ENCODE measurements at places on chromosomes 12 and 14.

DNA sequence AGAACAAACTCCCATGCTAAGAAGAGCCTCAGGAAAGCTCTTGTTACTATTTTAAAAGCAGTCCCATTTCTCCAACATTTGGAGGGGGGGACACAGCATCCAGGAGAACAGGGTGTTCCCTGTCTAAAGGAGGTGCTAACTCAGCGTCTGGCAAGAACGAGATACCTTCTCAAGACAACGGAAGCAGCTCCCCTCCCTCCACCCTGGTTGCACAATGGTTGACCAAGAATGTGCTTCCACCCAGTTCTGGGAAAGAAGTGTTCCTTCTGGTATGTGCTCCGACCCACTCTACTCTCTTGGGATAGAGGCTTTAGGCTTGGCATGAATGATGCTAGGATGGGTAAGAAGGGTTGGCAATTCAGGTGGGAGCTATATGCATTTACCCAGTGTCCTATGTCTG is 1.5 kb upstream of the KRT6A start:
- no peak for DNase-seq

DNA sequence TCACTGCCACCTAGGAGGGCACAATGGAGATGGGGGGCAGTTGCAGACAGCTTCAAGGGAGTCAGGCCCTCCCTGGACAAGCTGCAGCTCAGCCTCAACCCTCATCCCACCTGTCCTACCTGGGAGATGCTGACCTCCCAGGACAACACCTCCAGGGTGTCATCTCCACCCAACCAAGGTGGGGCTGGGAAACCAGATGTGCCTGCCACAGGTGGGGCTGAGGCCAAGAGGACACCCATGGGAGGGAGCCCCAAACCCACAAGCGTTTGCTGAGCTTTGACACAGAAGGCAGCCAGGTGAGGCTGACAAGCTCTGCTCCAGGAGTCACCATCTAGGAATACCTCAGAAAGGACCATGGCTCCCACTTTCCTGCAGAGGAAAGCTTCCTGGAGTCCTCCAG is 31.5 kb downstream of the ZFP36L1 start:
- no peak for DNase-seq

- DNase-seq: peak; percentile 74
These were observed 558 bp downstream of the KLHDC2 start for GRCh38 chr14:49768301-49769121.

DNA sequence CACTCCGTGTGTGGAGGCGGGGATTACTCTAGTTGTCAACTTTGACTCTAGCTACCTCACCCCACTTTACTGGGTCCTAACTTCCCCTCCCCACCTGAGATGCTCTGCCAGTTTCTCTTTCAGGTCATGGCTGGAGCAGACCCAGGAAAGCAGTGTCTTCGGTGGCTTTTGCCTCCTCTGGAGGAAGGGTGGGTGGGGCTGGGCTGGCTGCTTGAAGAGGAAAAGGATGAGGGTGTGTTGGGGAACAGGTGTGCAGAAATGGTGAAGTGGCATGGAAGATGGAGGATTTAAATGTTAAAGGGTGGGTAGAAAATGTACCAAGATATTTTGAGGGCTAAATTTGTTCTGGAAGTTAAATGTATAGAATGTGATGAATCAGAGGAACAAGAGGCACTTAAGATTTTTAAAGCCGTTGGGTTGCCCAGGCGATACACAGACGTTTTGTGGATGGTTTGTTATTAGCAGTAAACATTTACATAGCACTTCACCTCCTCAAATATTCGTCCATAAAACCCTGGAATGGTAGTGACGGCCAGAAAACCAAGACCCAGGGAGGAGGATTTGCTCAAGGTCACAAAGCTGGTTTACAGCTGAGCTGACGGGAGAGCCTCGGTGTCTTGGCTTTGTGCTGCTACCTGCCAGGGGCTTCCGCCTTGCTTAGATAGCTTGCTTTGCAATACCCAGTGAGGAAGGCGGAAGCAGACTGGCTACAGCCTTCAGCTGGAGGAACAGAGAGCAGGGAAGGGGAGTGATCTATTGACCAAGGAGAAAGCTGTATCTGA is 72.2 kb upstream of the PRMT8 start:
- no peak for DNase-seq

DNA sequence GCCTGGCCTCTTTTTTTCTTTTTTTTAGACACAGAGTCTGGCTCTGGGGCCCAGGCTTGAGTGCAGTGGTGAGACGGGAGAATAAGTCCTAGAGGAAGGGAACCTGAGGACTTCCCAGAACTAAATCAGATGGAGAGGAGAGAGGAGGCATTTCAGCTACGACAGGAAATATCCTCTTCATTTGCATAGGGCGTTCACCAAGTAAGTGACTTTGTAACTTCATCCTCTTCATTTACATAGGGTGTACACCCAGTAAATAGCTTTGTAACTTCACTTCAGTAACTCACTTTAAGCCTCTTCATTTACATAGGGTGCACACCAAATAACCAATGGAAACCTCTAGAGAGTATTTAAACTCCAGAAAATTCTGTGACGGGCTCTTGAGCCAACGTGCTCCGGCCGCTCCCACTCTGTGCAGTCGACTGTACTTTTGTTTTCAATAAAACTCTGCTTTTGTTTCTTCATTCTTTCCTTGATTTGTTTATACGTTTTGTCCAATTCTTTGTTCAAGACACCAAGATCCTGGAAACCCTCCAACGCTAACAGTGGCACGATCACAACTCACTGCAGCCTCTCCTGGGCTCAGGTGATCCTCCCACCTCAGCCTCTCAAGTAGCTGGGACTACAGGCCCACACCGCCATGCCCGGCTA is 21.4 kb upstream of the ANKRD9 start:
- DNase-seq: no peak

- no peak for DNase-seq
These were observed 264.0 kb downstream of the VRK1 start for GRCh38 chr14:97061198-97061597.

GRCh38 chr12:132063491-132063890 is 80.6 kb downstream of the DDX51 start:
- no peak for DNase-seq

- DNase-seq: no peak
These were observed 29.9 kb upstream of the BCDIN3D start for GRCh38 chr12:49872781-49873181.

DNA sequence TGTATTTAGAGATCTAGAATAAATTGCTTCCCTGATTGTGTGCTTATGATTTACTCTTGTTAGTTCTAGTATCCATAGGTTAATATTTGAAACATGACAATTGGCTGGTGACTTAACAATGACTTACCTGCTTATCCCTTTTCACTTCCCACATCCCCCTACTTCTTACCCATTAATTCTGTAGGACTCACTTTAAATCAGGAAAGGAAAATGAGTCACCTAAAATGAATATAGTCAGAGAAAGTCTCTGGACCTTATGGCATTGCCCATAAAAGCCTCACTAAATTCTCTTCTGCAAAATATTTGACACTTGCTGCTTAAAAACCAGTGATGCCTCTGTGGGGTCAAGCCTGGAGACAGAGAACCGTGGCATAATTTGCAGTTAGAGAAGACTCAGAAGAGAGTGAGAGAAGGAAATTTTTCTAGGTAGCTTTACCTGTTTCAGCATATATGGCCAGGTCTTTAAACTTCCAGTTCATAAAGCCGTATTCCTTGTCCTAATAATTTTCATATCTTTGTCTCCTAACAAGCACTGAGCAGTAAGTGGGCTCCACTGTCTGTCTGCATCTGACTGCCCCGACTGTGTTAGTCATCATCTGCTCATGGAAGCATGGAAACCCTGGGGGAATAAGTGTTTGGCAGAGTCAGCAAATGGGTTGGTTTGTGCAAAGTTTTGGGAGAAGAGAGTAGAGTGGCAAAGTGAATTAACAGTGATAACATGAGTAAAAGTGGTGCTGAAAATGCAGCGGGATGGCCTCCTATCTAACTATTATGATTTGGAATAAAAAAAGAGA is 294.4 kb downstream of the AKAP6 start:
- no peak for DNase-seq

GRCh38 chr14:80906336-80906735 is 35.2 kb downstream of the CEP128 start:
- DNase-seq: no peak

DNA sequence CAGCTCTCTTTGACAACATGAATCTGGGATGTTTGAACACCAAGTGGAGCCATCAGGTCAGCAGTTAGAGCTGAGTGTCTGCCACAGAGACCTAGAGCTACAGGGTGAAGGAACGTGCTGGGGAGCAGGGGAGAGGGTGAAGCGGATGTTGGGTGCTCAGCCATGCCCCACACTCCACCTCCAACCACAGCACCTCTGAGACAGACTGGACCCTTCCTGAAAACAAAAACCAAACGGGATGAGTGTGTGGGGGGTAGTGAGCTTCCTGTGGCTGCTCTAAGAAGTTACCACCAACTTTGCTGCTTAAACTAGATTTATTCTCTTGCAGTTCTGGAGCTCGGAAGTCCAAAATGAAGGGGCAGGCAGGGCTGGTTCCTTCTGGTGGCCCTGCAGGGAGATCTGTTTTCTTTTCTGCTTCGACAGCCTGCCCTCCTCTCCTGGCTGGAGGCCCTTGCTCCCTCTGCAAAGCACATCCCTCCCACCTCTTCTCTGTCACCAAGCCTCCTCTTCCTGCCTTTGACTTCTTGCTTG is 5.6 kb upstream of the GOLGA3 start:
- DNase-seq: no peak

DNA sequence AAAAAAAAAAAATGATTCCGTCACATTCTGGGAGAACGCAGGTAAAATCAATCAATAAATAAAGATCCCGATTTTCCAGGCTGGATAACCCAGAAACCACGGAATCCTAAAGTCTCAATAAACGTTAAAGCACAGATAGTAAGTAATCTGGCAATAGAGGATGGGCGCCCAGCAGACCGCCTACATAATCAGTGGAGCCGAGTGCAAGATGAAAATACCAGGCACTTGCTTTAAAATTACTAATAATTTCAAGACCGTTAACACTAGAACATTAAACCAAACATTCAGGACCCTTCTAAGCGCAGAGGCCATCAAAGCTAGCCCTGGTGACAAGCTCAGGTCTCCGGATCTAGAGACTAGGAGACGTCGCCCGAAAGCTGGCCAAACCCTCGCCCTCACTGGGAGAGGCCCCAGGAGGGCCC is 1.2 kb upstream of the DCAF11 start:
- no peak for DNase-seq

- DNase-seq: no peak
These were observed 155.5 kb downstream of the ANO2 start for GRCh38 chr12:5789469-5789968.

DNA sequence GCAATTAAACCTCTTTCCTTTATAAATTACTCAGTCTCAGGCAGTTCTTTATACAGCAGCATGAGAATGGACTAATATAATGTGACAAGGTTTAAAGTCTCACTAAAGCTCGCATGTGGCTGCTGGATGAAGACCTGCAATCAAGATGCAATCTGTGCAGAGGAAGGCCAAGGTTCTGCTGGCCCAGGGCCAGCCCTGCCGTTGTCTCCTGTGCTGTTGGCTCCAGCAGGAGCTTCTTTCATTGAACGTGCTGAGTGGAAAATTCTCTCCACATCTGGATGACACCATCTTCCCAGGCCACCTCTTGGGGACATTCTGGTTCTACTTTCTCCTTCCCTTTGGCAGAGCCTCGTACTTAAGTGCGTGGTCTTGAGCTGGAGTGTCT is 742.2 kb downstream of the VRK1 start:
- DNase-seq: no peak

DNA sequence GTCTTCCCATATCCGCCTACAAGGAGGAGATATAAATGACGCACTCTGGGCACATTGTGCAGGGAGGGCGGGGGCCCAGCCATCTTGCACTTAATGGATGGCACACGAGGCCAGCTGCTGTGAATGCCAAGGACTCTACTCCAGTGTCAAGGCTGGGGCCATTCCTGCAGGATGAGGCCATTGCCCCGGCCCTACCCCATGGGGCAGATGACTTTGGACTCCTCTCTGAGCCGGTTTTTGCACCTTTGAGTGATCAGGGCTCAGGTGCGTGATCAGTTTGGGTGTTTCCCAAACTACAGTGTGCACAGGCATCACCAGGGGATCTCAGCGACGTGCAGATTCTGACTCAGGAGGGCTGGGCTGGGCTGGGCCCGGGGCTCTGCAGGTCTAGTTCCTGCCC is 16.1 kb downstream of the MMAB start:
- DNase-seq: no peak

DNA sequence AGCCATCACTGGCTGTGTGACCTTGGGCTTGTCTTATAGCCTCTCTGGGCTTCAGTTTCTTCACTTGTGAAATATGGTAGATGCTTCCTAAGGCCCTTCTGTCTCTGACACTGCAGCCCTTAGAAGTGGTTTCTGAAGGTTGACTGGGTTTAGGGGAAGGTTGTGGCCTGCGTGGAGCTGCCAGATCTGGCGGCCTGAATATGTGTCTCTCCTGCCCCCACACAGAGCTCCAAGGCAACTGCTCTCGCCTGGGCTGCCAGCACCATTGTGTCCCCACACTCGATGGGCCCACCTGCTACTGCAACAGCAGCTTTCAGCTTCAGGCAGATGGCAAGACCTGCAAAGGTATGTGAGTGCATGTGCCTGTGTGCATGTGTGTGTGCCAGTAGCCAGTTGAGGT is 4.0 kb downstream of the LRP1-AS start:
- DNase-seq: no peak

DNA sequence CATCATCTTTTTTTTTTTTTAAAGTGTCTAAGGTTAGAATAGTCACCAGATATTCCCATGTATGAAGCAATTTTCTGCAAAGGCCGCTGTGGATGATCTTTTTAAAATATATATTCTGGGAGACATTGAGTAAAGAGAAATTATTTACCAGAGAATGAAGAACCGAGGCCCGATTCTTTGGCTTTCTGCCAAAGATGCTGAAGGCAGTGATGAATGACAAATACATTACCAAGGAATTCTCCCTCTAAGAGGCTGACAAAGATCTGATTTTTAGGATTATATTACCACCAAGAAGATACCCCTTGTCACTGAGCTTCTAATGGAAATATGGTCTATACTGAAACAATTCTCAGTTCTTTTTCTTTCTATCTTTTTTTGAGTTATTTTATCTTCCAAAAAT is 336.8 kb downstream of the NAV3 start:
- DNase-seq: no peak
